ENCODE measurements at places on chromosomes 6 and 20.
A peak's percentile ranks its signal among the peaks of the same experiment; 100 is the strongest.

DNA sequence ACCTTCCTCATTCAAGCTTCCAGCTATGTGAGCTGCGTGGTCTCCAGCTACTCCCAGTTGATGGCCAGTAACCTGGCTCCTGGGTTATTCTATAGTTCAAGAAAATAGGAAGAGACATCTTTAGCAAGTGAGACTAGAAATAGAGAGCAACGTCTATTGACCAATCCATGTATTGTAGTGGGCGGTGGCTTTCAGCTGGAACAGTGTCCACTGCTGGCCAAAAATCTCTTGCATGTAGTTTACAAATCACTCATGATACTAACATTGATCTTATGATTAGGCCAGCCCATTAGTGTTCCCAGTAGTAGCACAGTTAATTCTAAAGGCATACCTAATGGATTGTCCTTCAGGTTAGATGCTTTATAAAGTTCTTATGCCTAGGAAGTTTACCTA lies 58.9 kb upstream of the SCP2D1 start:
- no peak for DNase-seq

DNA sequence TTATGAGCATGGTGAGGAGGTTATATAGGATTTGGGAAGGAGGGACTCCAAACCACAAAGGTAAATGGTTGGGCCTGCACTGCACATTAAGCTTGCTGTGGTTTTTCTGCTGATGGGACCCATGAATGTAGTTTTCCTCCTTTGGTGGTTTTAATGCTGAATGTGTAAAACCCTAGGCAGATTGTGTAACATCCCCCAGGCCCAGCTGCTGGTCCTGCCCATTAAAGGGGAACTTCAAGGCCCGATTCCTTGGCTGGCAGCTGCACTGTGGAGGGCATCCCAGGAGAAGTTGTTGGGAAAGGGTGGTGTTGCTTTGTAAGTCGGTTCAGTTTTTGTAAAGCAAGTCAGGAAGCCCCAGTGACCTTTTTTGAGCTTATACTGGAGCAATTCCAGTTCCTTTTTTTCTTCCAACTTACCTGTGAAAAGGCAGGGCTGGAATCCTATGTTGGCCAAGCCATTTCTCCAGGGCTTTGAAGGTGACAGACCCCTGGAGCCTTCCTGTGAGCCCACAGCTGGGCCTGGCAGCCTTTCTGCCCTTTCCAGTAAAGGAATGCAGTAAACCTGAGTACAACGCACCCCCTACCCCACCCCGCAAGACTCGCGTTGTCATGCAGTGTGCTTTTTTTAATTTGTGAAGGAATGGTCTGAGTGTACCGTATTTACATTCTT lies 43.1 kb upstream of the NAA20 start:
- DNase-seq: peak; percentile 76

- DNase-seq: no peak
These were observed 12.6 kb downstream of the GLP1R start for GRCh38 chr6:39061182-39061581.

DNA sequence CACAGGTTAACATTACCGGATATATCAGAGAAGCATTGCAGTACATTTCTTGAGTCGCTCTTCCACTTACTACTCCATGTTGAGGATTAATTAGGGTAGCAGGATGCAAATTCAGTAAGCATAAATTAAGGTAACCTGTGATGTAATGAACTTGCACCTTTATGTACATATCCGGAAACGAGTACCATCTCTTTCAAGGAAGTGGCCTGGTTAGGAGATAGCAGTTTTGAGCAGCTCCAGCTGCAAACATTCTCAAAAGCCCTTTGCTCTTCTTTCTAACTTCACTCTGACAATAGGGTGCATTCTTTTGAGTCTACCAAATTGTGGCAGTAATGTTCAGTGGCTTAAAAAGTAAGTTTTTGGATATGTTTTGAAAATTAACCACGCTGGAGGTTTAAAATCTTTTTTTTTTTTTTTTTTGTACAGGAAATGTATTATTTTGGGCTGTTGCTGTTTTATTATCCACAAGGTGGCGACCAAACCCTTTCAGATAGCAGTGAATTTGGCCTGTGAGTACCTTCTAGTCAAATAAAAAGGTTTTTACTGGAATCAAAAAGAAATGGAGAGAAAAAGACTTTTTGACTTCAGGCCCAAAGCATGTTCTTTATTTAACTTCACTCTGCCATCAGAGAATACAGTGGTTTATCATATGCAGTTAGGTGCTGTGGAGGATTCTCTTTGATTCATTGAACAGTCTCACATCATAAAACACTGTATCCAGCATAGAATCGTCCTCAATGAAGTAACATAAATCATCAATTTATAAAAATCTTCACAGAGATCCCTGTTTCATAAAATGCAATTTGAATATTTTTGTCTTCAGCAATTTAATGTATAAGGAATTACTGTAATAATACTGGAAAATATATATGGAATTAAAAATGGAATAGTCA lies 8.9 kb downstream of the FAM217B start:
- DNase-seq: no peak

DNA sequence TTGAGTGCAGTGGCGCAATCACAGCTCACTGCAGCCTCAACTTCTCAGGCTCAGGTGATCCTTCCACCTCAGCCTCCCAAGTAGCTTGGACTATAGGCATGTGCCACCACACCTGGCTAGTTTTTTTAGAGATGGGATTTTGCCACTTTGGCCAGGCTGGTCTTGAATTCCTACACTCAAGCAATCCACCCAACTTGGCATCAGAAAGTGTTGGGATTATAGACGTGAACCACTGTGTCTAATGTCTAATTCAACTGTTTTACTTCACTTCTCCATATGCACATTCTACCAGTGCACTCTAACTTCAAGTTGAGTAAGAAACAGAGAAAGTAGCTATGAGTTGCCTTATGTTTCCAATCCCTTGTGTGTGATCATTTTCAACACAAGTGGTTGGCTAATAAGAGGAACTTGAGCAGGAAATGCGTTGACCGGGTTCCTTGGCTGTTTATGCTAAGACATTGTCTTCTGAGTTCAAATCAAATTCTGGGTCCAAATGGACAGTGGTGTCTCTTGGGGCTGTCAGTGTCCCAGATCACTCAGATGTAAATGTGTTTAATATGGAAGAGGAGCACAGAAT lies 23.9 kb downstream of the ZNF337 start:
- DNase-seq: no peak

DNA sequence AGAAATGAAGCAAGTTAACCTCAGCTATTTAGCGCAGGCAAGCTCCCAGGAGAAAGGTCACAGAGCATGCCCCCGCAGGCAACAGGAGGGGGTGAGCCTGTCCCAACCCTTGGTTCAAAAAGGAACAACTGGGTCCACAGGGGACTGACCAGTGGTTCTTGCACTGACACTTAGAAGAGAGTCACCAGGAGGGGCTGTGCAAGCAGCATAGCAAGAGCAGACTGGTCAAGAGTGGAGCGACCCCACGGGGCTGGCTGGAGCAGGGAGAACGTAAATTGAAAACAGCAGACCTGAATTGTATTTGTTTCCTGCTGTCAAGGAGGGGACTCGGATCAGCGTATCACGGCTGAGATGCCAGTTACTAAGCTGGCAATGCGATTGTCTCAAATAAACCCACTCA lies 32.8 kb downstream of the GABRR1 start:
- DNase-seq: no peak

DNA sequence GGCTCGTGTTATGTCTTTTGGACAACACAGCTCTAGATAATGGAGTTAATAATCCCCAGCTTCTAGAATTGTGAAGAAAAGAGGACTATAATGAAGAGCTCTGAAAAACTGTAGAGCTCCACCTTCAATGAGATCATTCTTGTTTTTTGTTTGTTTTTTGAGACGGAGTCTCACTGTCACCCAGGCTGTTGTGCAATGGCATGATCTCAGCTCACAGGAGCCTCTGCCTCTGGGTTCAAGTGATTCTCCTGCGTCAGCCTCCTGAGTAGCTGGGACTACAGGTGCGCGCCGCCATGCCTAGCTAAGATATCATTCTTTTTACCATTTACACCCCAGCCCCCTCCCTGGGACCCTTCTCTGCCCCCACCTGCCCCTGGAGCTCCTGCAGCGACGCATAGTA lies 36.6 kb downstream of the ERGIC3 start:
- DNase-seq: no peak

- DNase-seq: no peak
These were observed 381 bp upstream of the PEX7 start for GRCh38 chr6:136822046-136822375.

DNA sequence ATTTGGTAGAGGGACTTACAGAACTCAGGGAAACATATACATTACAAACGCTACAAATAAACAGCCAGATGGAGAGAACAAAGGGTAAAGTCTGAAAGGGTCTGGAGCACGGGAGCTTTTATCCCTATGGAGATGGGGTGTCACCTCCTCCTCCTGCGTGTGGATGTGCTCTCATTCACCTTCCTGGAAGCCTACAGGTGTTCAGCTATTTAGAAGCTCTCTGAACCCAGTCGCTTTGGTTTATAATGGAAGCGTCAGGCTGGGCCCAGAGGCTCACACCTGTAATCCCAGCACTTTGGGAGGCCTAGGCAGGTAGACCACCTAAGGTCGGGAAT lies 17.7 kb upstream of the ITCH start:
- no peak for DNase-seq

DNA sequence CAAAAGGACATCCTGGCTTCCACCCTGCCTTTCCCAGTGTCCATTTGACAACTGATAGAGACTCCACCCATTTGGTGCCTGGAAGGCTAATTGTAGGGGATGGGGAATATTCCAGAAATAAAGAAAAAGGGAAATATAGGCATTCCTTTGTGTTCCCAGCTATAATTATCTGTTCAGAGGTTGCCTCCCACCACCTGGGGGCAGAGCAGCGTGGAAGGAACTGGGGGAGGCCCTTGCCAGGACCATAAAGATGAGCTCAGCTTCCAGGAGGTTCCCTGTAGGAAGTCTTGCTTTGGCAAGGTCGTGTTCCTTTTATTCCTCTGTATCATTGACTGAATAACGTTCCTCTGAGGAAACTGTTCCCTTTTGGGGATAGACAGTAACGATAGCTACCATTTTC lies 214.7 kb downstream of the TFAP2C start:
- DNase-seq: no peak

GRCh38 chr6:131937703-131938631 lies 13.2 kb downstream of the CCN2 start:
- DNase-seq: no peak

DNA sequence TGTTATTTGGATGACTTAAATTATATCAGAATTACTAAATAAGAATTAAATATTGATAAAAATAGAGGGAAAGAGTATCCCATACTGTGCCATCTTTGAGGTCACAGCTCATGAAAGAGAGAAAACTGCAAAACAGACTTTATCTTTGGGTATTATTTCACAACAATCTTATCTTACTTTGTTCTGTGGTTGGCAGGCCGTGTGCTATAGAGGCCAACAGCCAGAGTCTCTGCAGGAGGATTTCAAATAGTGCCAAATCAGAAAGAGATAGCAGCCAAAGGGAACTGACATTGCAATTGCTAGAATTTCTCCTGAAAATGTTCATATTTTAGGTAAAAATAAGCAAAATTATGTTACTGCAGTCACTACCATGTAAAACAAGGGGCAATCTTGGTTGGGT lies 354.2 kb downstream of the GRIK2 start:
- no peak for DNase-seq

GRCh38 chr20:5592165-5592564 lies 158.0 kb upstream of the SHLD1 start:
- DNase-seq: no peak

DNA sequence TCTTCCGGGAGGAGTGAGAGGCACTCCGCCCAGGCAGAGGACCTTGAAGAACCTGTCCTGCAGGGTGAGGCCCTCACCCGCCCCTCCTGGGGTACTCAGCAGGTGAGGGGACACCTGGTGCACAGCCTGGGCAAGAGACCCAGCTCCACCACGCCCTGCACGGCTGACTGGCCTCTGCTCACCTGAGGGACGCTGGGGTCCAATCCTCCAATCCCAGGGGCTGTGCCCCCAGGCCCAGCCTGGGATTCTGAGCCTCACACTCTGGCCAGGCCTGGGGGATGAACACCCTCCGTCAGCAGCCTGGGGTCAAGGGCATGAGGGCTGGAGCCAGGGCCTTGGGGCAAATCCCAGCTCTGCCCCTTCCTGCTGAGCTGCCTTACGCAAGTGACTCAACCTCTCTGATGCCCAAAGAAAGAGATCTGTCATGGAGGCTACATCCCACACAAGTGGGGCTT lies 149.9 kb upstream of the PTPN1 start:
- no peak for DNase-seq

GRCh38 chr20:15759594-15759993 lies 813.7 kb downstream of the KIF16B start:
- DNase-seq: no peak

DNA sequence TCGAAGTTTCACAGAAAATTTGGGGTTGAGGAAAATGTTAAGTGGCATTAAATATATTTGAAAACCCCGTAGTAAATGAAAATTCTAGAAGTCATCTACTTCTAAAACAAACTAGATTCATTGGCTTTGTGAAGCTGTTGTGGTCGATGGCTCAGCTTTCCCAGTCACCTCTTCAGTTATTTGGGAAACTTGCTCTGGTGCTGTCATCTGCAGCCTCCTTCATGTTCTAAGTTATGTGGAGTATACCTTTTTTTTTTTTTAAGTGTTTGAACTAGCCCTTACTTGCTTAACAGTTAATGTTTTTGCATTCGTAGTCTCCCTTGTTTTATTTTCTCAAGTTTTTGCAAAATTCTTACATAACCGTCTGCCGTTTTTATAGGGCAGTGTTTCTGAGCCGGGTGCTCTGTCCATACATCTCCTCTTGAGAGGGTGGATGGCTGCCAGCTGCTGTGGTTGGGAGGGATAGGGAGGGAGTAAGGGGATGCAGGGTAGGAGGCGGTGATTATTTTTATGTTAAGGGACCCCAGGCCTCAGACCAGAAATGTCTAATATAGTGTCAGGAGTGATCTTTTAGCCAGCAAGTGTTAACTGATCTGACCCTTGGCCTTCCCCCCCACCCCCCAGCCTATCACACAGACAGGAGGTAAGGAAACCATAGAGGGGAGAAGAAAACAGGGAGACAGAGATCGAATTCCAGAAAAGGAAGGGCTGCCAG lies 7.1 kb downstream of the RREB1 start:
- no peak for DNase-seq

DNA sequence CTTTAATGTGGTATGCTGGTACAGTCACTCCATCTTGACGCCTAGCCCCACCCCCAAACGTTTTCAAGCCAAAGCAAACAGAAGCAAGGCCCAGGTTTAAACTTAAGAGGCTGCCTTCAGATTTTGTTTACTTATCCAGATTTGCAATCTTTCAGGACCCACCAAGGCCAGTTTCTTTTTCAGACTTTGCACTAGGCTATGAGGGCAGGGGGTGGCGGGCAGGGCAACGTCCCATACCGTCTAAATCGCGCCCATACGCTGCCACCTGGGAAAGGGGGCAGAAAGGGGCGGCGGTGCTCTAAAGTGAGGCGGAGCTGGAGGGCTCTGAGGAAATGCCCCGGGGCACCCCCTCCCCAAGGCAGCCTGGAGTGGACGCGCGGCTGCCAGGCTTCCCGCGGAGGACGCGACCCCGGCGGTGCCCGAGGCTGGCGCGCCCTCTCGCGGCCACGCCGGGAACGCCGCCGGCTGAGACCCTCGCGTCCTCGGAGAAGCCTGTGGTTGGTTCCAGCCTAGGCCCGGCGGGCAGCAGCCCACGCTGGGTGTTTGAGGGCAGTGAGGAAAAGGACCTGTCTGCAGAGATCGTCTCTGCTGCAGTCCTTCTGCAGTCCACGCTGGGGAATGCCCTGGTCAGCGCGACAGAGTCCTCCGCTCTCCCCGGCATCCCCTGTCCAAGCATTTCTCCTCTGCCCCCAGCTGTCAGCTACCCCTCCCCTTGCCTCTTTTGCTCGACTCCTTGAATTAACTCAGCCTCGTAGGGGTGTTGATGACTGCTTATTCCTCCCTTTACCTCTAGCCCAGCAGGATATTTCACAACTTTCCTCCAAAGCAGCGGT lies 129.2 kb upstream of the PRND start:
- peak; percentile 50 for DNase-seq

- peak; percentile 83 for DNase-seq
These were observed 187.4 kb upstream of the PROKR2 start for GRCh38 chr20:5504061-5504739.

- DNase-seq: no peak
These were observed 32.8 kb upstream of the ZNFX1 start for GRCh38 chr20:49310705-49311104.
